Astrocyte (in vitro differentiated cells and primary cell): ENCODE measurements at places on chromosomes 2 and 18. TPM values are rescaled to one million over a fixed set of nuclear protein-coding genes. Genes with fewer than 3 reads are reported as not detected.

The CHRNG gene
- not detected in 2 replicates for total RNA-seq

DNA sequence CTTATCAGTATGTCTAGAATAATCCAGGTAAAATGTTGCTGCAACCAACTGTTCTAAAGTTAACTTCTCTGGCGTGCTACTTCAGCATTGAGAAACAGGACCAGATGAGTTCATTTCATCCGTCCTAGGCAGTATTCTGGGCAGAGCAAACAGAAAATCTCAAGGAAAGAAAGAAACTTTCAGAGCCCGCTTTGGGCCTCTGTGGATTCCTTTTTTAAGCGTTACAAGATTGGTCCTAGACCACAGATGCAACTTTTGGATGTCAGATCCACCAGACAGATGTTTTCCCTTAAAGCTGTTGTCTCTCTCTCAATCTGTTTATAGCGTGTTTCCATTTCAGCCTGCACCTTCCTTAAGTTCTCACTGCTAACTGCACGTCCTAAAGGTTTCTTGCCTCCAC is 75.0 kb downstream of the BCL2 start:
- no peak overlapping the region for H3K4me3 ChIP-seq
- no peak for DNase-seq
- H3K27ac ChIP-seq = no peak overlapping the region
- no peaks in the 10 kb centered on the region for H3K36me3 ChIP-seq

DNA sequence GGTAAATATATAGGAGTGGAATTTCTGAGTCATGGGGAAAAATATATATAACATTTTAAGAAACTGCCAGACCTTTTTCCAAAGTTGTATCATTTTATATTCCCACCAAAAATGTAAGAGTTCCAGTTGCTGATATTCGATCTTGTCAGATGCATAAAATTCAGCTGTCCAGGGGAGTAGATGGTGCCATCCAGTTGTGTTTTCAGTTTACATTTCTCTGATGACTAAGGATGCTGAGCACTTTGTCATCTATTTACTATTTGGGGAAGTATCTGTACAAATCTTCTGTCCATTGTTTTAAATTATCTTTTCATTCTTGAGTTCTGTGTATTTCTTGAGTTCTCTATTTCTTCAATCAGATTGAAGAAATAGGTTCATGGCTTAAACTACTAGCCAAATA is 126.1 kb downstream of the RTN4 start:
- no peak for DNase-seq
- H3K36me3 ChIP-seq = no peaks in the 10 kb centered on the region
- H3K27ac ChIP-seq = no peak overlapping the region
- H3K4me3 ChIP-seq = no peak overlapping the region
- no peaks in the 10 kb centered on the region for H3K27me3 ChIP-seq
- no peaks in the 10 kb centered on the region for H3K4me1 ChIP-seq

DNA sequence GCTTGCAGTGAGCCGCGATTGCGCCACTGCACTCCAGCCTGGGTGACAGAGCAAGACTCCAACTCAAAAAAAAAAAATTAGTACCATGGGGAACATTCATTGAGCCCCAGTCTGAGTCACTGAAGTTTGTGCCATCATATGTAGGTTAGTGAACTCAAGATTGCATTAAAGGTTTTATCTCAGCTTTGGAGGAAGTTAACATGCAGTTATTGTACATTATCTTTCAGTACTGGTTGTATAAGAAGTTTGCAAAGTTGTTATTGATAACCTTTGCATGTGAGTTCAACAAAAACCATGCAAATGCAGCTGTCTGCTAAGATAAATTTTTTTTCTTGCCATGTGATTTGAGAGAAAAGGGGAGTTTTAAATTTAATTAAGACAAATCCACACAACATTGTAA is 95.7 kb downstream of the MEIS1 start:
- no peaks in the 10 kb centered on the region for H3K27me3 ChIP-seq
- DNase-seq = no peak
